ENCODE measurements at places on chromosomes 4 and X. TPM values are rescaled to one million over a fixed set of nuclear protein-coding genes. Genes with fewer than 3 reads are reported as not detected.

DNA sequence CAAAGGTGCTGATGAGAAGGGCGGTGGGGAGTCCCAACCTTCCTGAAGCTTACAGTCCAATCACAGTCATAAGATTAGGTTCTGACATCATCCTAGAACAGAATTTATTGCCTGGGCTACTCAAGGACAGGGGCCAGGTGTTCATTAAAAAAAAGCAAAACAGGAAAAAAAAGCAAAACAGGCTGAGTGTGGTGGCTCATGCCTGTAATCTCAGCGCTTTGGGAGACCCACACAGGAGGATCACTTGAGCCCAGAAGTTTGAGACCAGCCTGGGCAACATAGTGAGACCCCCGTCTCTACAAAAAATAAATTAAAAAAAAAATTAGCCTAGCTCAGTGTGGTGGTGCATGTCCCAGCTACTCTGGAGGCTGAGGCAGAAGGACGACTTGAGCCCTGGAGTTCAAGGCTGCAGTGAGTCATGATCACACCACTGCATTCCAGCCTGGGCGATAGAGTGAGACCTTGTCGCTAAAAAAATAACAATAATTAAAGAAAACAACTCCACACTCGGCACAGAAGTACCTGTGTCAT, 3.0 kb downstream of the RAB9A start:
- ATAC-seq, result no peak

GRCh38 chr4:177051473-177052060, 258.1 kb upstream of the NEIL3 start:
- no peak for ATAC-seq

- peak; percentile 56 for ATAC-seq
Observed at GRCh38 chrX:119880552-119881437, 9.2 kb downstream of the NDUFA1 start.

GRCh38 chr4:152022543-152022942, 261.7 kb upstream of the GATB start:
- no peak for ATAC-seq

DNA sequence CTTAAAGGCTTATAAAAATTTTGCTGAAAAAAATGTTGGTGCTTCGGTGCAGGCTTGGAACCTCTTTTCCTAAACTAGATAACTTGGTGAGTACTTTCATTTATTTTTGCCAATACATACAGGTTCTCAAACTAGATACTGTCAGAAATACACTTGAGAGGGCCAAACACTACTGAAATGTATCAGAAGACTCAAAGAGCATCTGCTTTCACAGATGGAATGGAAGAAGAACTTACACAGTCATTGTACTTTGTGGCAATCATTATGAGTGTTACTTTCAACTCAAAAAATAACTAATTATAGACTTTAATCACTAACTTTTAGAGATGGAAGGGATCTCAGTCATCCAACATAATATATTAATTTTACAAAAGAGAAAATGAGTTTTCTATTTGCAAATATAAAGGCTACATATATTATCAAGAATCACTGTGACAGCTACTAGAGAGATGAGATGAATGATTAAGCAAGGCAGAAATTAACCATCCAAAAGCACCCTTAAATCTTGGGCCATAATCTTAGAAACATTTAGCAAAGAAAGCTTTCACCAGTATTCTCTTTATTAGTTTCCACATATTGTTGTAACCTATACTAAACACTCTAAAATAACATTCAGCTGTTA, 1.0 kb downstream of the ENAM start:
- ATAC-seq, result no peak

DNA sequence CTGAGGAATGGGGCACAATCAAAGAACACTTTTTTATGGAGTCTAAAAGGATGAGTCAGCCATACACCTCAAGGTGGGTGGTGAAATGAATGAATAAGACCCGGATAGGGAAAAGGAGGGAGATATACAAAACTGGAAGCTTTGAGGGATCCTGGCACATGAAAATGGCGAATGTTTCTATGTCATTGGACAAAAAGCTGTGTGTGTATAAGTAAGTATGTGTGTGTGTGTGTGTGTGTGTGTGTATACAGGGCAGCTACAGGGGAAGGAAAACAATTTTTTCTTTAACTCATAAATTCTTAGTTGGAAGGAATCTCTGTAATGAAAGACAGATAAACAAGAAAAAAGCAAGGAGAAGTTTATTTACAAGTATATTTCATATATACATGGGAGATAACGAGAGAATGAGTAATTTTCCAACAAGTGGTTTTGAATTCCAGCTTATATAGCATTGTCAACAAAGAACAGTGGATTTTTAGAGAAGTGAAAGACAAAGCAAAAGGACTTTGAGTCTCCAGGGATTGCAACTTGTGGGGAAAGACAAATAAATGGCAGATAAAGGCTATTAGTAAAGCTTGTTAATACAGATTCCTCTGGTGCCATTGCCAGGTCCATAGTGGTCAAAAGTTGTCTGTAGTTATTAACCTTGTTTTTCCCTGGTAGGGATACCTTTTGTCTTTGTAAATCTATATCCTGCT, 99.7 kb downstream of the MMRN1 start:
- no peak for ATAC-seq

DNA sequence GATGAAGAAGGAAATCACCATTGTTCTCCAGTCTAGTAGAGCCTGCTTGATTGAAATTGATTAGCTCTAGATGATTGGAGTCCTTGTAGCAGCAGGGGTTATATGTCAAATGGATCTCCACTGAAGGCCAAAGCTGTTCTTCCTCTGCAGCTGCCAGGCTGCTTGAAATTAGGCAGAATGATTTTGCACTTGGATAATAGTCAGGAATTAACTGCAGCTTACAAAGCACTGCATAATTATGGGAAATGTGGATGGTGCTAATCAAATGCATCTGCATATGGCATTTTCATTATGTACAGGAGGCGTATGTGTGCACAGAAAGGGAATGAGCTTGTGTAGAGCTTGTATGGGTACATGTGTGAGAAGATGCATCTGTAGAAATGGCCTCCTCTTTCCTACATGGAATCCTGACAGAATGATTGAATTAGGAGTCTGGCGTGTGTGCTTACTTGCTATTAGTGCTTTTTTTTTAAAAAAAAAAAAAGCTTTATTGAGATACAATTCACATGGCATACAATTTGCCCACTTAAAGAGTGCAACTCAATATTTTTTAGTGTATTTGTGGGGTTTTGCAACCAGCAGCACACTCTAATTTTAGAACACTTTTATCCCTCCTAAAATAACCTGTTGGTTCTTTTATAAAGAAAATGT, 65.9 kb downstream of the TMEM131L start:
- no peak for ATAC-seq

DNA sequence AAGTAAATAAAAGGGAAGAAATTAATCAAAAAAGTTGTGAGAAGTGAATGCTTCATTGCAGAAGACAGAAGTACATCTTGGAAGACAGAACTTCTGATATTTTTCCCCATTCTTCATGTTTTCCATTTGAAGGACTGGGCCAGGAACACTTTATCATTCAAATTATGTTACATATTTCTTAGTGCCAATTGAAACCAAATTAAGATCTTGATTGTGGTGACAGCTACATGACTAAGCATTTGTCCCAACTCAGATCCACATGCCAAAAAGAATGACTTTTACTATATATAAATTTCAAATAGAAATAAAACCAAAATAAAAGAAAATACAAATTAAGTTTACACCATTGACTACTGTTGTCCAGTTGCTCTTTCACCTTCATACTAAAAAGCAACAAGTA, 14.0 kb upstream of the FGF5 start:
- no peak for ATAC-seq

GRCh38 chr4:73407227-73407673, 3.2 kb downstream of the ALB start:
- no peak for ATAC-seq

The CFI gene
- total RNA-seq, result 19.5 TPM

The NUDT6 gene
- total RNA-seq, result 7.8 TPM

DNA sequence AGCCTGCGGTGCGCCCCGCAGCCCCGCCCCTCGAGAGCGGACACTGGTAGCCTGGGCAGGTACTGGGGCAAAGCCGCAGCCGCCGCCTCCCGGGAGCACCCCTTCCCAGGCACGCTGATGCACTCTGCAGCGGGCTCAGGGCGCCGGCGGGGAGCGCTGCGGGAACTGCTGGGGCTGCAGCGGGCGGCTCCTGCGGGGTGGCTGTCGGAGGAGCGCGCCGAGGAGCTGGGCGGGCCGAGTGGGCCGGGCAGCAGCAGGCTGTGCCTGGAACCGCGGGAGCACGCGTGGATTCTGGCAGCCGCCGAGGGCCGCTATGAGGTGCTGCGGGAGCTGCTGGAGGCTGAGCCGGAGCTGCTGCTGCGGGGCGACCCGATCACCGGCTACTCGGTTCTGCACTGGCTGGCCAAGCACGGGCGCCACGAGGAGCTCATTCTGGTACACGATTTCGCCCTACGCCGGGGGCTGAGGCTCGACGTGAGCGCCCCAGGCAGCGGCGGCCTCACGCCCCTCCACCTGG, 401 bp downstream of the SOWAHD start:
- ATAC-seq, result peak; percentile 30

- peak; percentile 81 for ATAC-seq
Observed at GRCh38 chrX:39149761-39150160, 348.5 kb downstream of the MID1IP1 start.

DNA sequence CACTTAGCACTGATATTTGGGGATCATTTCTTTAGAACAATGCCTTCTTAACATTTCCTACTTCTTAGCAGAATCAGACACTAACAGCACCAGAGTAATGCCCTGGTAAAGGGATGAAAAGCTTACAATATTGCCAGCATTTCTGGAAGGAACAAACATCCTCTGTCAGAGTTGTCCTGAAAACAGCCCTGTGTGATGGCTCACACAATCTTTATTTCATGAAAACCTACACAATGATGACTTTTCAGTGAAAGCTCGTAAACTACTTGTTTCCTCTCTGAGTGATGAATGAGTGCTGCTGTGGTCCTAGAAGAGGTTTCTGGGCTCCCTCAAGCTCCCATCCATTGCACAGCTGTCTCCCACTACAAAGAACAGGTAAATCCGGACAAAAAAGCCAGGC, 52.8 kb downstream of the GPC4 start:
- ATAC-seq, result no peak

The AFF2 gene
- total RNA-seq, result 6.1 TPM

- ATAC-seq, result no peak
Observed at GRCh38 chr4:54754394-54754793, 96.6 kb downstream of the KIT start.

The YY2 gene
- 1.6 TPM for total RNA-seq

DNA sequence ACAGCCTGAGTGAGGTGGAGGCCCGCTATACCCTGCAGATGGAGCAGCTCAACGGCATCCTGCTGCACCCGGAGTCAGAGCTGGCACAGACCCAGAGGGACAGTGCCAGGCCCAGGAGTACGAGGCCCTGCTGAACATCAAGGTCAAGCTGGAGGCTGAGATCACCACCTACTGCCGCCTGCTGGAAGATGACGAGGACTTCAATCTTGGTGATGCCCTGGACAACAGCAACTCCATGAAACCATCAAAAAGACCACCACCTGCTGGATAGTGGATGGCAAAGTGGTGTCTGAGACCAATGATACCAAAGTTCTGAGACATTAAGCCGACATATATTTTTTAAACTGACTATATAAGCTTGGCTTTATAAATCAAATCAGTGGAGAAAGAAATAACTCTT, 73.3 kb upstream of the HHIP start:
- ATAC-seq, result no peak

The P2RY10 gene
- total RNA-seq, result not detected

DNA sequence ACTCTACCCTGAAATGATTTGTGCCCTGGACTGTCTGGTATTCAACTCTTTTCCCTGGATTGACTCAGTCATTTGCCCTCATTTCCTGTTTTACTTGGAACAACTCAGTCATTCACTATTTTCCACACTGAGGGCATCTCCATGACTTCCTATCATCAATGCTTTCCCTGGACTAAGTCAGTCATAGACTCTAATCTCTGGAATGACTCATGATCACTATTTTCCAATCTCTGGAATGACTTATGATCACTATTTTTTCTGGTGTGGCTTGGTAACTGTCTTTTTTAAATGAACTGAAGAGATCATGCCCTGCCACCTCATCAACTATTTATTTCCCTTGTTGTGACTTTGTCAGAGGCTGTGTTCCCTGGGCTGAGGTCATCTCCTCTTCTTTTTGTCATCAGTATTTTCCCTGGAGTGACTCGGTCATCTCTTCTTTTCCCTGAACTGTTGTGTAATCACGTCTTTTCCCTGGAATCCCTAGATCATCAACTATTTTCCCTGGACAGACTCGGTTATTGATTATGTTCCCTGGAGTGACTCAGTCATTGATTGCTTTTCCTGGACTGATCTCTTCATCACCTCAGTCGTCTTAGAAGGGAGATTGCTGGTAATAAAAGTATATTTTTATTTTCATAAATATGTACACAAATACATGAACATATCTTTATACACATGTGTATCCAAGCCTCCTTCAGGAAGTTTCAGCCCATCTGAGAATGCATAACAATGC, 327.1 kb upstream of the VCX start:
- ATAC-seq, result no peak

DNA sequence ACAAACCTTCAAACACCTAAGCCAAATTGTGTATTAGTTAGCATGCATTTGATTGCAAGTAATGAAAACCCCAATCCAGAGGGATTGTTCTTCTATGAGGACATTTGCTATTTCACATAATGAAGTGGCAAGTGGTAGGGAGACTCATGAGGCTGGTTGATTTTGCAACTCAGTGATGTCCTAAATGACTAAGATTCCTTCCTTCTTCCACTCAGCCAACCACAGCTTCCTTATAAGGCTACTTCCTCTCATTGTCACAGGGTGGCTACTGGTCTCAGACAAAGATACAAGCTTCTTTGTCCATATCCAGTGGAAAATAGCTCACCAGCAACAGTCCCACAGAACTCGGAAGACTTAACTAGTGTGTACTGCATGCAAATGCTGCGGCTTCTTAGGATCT, 5.3 kb upstream of the OTC start:
- ATAC-seq, result no peak

DNA sequence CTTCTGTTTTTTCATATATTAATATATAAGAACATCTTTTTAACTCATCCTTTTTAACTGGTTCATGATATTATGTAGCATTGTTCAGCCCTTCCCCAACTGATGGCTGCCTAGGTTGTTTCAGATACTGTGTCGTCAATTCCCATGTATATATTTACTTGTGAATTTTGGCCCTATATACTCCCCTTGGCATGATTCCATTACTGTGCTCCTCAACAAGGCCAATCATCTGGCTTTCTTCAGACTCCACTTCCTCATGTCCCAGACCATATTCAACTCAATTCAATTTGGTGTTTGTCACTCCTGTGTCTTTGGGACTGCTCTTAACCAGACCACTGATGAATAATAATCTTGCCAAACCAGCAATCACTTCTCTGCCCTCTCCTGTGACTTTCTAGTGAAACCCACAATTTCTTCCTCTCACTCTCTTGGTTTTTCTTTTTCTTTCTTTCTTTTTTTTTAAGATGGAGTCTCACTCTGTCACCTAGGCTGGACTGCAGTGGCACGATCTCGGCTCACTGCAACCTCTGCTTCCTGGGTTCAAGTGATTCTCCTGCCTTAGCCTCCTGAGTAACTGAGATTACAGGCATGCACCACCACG, 2.7 kb upstream of the WDR45 start:
- ATAC-seq, result no peak

The BCORL1 gene
- total RNA-seq, result 4.5 TPM

The FRG2 gene
- not detected for total RNA-seq
